ENCODE measurements at places on chromosomes 3 and 15.

- DNase-seq, result no peak
Measured at GRCh38 chr3:162437480-162437879, 940.9 kb downstream of the OTOL1 start.

- no peak for DNase-seq
Measured at GRCh38 chr3:153209596-153209995, 47.6 kb downstream of the RAP2B start.

DNA sequence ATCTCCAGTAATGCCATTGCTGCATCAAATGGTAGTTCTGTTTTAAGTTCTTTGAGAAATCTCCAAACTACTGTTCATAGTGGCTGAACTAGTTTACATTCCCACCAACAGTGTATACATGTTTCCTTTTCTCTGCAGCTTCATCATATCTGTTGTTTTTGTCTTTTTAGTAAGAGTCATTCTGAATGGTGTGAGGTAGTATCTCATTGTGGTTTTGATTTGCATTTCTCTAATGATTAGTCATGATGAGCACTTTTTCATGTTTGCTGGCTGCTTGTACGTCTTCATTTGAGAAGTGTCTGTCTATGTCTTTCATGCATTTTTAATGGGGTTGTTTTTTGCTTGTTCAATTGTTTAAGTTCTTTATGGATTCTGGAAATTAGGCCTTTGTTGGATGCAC, 10.2 kb upstream of the GCSAM start:
- DNase-seq, result no peak

DNA sequence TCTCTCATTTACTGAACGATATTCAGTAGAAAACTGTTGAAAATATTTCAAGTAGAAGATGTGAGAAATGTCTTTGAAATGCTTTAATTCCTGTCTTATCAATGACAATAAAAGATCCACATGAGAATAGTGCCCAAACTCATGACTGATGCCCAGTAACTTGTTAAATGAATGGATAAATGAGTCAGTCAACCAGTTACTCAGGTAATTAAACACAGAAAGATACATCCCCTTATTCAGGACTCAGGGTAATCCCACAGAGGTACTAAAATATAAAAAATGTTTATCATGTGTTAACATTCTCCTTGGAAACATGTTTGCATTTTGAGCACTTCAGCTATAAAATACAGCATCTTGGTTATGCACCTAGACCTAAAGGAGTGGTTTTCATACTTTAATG, 169.5 kb downstream of the MBNL1 start:
- no peak for DNase-seq

DNA sequence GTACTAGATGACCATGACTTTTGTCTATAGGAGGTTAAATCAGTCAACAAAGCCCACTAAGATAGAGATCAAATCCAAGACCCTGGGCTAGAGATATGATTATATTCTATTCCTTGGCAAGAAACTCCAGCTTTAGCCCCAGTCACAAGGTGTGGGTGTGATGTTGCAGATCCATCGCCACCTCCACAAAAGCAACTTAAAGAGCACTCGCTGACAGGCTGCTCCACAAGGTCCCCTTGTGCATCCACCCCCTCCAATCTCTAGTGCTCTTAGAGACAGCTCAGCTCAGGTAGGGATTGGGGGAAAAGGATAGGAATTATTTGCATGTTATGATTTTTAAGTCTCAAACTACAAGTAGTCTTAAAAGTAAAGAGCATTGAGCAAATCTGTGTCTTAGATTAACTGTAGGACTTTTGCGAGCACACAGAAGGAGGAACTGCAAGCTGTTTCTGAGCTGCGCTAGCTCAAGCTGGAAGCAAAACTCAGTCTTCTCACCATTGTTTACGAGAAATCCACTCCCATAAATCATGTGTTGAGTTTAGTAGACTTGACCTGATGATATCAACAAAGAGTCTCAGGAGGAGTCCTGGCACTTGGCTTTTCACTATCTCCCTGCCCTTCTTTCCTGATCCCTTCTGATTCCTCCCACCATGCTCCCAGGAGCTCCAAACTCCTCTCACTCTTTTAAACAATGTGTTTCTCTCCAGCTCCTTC, 177.6 kb downstream of the STAC start:
- no peak for DNase-seq

DNA sequence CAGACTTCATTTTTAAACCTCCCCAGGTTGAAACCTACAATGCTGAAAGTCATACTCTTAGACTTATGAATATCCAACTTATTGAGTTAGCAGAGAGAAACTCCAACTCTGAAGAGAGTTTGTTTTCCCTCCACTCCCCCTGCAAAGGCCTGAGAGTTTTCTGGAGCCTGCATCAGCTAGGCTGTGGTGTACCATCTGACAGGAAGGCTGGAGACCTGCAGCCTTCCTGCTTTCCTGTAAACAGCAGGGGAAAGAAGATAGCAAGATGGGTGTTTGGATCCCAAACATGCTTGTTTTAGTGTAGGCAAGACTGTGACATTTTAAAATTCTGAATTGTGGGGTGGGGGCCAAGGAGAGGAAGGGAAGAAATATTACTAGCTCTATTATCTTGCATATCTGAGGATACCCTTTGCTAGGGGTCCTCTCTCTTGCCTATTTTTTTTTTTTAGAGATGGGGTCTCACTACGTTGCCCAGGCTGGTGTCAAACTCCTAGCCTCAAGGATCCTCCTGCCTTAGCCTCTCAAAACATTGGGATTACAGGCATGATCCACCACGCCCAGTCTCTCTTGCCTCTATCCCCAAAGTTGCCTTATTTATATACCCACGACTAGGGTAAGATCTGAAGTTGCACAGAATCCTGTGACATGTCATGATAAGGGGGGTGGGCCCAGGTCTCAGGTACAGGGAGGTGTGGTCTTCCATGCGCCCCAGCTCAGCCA, 51.0 kb upstream of the USP3 start:
- DNase-seq, result no peak

DNA sequence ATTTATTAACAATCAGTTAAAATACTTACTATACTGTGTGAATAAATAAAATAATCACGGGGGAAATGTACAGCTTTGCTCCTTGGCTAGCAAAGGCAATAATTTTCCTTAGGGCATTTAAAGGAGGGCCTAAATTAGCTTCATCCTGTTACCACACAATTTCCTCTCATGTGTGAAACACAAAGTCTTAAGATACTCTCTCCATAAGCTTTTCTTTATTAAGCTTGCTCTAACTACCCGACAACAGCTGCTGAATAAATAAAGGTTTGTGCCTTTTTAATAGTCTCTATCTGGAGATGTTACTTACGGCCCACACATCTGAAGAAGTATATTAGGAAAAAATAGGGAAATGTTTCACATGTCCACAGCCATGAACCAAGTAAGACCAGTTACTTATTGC, 29.7 kb downstream of the ZNF106 start:
- no peak for DNase-seq

DNA sequence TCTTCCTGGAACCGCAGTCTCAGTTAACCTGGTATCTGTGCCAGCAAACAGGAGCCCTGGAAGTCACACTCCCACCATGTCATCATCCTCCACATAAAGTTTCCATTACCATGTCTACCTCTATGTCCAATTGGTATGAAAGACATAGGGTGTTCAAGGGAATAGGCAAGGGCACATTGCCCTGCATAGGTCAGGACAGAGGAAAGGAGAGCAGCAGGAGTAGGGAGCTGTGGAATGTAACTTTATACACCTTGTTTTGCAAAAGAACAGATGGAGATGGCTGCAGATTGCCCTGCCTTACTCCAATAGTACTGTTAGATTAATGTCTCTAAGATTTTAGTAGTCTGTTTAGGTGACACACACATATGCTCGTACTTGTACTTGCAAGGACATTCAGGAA, 1056.4 kb downstream of the NTRK3 start:
- no peak for DNase-seq

DNA sequence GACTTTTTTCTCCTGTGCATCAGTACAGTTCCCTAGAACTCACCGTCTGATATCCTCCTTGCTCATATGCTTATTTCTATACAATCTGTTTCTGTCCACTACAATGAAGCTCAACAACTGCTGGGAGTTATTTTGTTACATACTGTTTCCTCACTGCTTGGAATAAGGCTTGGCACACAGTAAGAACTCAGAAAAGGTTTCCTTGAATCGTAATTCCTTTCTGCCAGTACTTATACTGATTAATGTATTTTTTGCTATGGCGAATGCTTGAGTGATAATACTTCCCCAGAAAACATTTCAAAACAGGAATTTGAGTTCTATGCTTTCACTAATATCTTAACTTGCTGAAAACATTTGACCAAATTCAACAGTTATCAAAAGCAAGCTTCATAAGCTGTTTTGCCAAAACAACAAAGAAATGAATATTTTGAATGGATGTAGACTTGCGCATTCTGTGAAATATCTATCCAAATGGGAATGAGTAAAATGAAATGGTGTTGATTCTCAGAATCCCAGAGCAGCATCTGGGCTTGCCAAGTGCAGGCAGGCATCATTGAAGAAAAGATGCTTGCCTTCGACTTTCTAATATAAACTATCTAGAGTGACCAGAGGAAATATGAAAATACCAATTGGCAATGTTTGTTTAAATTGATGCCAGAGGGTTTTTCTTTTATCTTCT, 286.3 kb downstream of the RAP2B start:
- no peak for DNase-seq

- no peak for DNase-seq
Measured at GRCh38 chr3:29751647-29752314, 470.9 kb downstream of the RBMS3 start.

GRCh38 chr3:99966662-99967416, 147.5 kb downstream of the FILIP1L start:
- DNase-seq, result no peak

DNA sequence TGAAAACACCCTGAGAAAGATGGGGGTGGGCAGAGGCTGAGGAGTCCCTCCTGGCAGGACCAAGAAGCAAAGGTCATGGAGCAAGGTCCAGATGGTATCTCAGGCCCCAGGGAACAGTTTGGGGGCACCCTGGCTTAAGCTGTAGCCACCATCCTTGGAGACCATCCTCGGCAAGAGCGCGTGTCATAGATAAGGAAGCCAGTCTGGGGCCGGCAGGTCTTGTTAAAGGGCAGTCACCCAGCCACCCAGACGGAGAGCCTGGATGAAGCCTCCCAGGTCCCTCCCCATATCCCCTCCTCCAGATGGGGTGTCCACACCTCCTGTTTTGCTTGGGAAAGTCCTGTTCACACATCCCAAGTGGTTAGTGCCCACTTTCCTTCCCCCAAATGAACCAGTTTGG, 191.1 kb downstream of the KLF13 start:
- no peak for DNase-seq

DNA sequence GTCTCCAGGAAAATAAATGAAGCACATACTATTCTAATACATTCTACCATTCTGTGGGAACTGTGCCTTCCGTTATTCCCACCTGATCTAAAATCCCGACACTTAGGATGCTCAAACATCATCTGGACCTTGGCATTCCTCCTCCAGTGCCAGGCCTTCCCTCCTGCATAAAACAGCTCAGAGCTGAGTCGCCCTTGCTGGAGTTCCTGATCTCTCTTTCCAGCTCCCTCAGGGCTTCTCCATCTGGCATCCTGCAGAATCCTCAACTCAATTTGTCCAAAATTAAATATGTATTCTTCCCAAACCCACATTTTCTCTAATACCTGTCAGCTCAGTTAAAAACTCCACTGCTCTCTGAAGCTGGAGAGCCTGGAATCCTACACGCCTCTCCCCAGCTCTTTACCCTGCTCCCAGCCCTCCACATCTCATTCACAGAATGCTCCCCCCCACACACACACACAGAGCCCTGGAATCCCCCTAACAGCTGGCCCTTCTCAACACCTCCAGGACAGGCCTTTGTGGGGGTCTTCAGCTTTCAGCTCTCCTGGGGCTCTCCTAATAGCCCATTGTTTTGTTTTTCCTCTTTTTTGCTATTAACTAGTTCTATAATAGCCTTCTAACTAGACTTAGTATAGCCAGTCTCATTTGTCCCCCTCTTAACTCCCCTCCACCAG, 78.5 kb downstream of the HMG20A start:
- DNase-seq, result no peak

- DNase-seq, result no peak
Measured at GRCh38 chr3:22798461-22798860, 404.7 kb upstream of the UBE2E2 start.

DNA sequence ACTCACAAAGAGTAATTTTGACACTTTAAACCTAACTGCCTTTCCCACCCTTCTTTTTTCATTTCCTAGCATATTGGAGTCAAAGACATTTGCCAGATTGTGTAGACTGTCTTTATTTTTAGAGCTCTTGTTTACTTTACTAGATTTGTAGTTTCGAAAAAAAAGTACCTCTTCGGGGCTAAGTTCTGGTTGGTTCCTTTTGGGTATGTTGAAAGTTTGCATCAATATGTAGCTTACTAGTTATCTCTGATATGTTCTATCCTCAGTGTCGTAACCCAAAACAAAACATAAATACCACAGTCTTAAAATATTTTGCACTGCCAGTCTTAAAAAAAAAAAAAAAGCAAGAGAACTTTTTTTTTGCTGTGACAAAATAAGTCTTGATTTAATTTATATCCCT, 52.2 kb downstream of the REC114 start:
- no peak for DNase-seq

DNA sequence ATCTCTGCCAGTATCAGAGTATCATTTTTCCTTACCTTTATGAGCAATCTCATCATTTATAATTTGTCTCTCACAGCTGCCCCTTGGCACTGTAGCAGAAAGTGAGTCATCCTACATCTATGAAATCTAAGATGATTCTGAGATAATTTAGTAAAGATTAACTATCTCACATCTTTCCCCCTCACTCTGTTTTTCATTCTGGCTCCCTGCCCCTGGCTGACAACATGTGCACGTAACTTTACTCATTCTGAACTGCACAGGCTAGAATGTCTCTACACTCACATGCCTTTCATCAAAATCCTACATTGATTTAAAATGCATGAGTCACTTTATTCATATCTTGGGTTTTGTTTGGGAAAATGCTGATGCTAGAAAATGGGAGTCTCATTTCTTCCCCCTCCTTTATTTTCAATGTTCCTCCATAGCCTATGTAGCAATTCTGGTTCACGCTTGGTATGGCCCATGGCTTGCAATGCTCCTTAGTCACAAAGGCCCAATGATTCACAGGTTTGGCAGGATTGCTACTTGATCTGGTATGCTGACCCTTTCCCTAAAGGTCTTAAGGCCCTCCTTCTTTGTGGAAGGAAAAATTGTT, 838.5 kb downstream of the TUSC7 start:
- DNase-seq, result no peak

GRCh38 chr3:129616713-129617112, 10.2 kb upstream of the PLXND1 start:
- DNase-seq, result no peak

DNA sequence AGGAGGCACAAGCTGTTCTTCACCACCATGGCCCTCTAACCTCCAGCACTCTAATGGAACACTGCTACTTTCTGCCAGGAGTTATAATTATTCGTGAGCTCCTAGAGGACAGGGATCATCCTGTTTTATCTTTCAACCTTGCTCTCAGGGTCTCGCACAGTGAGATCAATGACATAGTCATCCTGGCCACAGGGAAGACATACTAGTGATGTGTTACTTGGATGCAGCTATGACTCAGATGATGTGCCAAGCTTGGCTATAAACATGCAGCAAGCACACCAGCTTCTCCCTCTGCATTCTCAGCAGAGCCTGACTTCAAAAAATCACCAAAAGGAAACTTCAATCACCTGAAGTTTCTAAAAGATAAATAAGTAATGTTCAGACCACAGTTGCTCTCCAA, 203.8 kb upstream of the HES1 start:
- DNase-seq, result no peak

GRCh38 chr15:68341760-68342725, 64.5 kb downstream of the FEM1B start:
- no peak for DNase-seq

- DNase-seq, result no peak
Measured at GRCh38 chr15:66581972-66582537, 16.3 kb upstream of the LCTL start.

- no peak for DNase-seq
Measured at GRCh38 chr15:38373016-38373415, 80.9 kb upstream of the FAM98B start.

GRCh38 chr15:58490086-58490887, 58.5 kb downstream of the LIPC start:
- no peak for DNase-seq
